Activated naive CD4-positive, alpha-beta T cell treated with Interleukin-2 at 50 U/mL for 16 hours (primary cell): ENCODE measurements at places on chromosomes 6 and 20.

- DNase-seq, result no peak
Observed at GRCh38 chr6:36139991-36140710, 9.8 kb downstream of the MAPK13 start.

- DNase-seq, result peak; percentile 33
Observed at GRCh38 chr6:41707565-41708200, 27.7 kb downstream of the TFEB start.

GRCh38 chr20:63125581-63125837 lies 90.4 kb downstream of the YTHDF1 start:
- no peak for DNase-seq

- no peak for DNase-seq
Observed at GRCh38 chr6:87180105-87180728, 24.9 kb downstream of the ZNF292 start.

DNA sequence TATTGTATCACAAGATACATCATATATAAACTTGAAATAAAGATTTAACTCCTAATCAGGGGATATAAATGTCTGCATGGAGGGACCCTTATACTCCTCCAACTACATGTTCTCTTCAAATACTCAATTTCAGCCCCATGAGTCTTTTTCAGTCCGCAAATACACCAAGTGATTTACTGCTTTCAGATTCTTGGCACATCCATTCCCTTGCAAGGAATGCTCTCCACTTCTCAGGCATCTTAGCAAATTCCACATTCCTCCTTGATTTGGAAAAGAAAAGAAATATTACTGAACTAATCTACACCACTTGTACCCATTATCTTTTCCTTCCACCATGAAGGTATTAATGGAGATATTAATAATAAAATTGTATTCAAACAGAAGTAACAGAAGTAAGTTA lies 999.4 kb upstream of the GJE1 start:
- DNase-seq, result no peak

DNA sequence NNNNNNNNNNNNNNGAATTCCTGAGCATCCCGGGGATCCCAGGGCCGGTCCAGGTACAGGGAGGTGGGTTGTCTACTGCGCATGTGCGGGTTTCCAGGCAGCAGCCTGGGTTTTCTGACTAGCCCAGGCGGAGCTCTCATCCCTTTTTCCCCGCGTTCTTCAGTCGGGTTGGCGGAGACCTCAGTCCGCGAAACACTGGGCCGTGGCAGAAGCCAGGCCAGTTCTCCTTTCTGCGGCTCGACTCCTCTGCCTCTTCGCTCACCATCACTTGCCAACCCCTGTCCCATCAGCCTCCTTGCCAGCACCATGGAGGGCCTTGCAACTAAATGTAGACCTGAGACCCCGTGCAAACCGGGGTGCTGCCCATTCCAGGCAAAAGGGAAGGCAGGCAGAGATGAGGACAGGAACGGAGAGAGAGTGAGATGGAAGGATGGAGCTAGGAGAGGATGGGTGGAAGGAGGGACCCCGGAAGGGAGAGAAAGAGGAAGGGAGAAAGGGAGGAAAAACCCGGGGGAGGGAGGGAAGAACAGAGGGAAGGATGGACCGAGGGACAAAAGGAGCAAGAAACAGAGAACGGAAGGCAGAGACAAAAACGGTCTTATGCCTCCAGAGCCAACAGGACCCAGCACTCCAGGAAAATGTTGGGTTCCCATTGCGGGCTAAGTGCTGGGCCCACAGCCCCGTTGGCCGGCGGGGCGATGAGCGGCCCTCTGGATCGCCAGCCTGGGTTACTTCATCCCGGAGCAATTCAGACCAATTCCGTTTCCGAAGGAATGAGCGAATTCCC lies 445.4 kb upstream of the DEFB115 start:
- DNase-seq, result no peak

DNA sequence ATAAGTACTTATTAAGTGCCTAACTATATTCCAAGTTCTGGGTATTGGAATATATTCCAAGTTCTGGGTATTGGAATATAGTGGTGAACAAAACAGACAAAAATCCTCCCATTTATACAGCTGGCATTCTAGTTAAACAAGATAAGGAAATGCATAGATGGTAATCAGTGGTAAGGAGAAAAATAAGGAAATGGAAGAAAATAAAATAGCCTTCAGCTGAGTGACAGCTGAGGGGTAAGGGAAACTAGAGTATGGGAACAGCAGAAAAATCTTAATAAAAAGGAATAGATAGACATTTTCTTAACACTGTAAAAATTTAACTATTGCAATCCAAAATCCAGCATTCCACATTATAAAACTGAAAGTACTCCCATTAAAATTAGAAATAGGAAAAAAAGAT lies 17.2 kb upstream of the WFDC10A start:
- no peak for DNase-seq

DNA sequence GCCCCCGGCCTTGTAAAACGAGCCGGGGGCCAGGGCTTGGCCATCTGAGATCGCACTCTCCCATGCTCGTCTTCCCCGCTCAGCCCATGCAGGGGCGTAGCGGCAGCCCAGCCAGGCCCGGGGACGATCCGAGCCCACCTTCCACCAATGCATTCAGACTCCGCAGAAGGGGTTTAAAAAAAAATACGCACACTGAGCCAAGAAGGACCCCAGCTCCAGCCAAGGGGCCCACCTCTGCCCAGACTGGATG lies 320 bp downstream of the GSTA4 start:
- peak; percentile 28 for DNase-seq

DNA sequence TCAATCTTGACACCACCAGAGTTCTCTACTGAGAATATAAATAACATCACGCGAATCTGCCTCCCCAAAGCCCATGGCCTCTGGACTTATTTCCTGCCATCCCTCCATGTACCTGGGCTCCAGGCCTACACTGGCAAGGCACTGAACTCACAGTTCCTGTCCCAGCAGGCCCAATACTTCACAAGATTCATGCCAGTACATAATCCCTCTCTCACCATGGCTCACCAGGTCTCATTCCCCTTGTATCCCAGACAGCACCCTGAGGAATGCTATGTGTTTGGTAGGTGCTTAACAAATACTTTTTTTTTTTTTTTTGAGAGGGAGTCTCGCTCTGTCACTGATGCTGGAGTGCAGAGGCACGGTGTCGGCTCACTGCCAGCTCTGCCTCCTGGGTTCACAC lies 1.9 kb downstream of the KIF16B start:
- no peak for DNase-seq

GRCh38 chr6:157764178-157765068 lies 58.6 kb upstream of the SNX9 start:
- peak; percentile 88 for DNase-seq

- DNase-seq, result no peak
Observed at GRCh38 chr6:105087571-105088211, 92.1 kb downstream of the POPDC3 start.

GRCh38 chr6:117397536-117398227 lies 28.1 kb downstream of the ROS1 start:
- no peak for DNase-seq

DNA sequence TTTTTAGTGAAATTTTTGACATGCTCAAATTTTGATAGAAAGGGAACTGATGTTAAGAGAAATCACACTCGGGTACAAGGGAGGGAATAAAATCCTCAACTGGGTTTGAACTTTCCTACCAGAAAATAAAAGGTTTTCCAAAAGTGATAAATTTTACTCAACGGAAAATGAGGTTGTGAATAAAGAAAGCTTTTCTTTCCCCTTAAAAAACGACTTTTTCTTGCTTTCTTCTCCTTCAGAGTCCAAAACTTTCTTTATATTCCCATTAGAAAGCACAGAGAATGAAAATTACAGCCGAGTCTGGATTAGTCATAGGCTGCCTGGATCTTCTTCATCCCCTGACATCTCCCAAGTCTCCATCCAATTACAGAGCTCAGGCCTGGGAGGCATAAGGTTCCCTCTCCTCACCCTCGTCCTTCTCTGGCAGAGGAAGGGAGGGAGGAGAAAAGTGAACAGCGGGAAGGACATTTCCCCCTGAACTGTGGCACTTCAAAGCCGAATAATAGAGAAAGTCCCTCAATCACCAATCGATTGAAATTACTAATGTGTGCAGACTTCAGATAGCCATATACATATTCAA lies 28.1 kb upstream of the QKI start:
- DNase-seq, result no peak

DNA sequence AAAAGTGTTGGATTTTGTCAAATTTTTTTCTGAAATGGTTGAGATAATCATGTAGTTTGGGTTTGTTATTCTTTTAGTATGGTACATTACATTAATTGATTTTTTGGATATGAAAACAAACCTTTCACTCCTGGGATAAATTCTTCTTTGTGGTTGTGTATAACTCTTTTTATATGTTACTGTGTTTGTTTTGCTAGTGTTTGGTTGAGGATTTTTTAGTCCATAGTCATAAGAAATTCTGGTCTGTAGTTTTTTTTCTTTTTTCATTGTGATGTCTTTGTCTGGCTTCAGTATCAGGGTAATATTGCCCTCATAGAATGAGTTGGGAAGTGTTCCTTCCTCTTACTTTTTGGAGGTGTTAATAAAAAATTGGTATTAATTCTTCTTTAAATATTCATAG lies 122.2 kb upstream of the ATXN1 start:
- no peak for DNase-seq

DNA sequence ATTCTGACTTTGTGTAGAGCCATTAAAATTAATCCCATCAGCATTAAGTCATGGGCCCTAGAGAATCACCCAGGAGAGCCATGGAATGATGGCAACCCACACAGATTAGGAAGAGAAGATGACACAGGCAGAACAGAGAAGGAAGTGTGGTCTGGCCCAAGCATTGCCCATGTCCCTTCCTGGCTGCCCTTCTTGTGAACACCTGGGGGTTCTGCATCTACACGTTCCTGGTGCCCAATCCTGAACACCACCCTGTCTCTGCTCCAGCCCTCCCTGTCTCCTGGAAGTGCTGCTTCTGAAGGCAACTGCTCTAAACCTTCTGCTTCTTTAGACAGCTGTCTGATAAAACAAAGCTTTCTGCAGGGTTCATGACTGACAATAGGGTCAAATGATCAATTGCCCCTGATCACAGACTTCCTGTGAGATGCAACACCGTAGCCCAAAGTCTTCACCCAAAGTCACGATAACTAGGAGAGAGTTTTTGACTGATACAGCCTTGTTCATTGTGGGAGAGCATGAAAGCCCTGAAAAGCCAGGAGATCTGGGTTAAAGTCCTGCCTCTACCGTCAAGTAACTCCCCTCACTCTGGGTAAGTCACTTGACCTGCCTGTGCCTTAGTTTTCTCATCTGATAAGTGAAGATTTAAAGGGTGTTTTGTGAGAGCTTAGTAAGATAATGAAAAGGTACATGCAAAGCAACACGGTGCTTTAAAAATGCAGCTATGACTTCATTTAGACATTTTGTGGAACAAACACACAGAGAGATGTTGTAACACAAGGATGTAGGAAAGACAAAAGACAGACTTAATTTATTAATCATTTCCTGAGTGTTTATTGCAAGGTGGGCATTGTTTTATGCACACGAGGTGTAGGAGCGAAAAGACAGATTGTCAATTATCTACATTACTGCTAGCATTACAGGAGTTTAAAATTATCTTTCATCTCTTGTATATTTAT lies 291.2 kb upstream of the STXBP5 start:
- DNase-seq, result no peak

DNA sequence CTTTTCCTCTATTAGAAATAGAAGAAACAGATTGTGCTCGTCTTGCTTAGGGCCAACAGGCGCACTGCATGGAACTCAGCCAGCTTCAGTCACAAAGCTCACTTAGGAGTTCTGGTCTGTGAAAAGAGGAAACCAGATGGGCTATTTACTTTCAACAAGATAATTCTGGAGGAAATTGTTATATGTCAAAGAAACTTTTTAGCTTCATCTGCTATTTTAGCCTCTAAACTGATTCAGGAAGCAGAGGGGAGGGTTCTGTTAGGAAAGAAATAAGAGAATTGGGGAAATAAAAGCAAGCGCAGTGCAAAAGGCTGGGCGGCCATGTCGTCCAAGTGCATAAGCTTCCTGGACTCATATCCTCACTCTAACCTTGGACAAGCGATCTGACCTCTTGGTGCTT lies 21.3 kb downstream of the PRKN start:
- DNase-seq, result no peak

DNA sequence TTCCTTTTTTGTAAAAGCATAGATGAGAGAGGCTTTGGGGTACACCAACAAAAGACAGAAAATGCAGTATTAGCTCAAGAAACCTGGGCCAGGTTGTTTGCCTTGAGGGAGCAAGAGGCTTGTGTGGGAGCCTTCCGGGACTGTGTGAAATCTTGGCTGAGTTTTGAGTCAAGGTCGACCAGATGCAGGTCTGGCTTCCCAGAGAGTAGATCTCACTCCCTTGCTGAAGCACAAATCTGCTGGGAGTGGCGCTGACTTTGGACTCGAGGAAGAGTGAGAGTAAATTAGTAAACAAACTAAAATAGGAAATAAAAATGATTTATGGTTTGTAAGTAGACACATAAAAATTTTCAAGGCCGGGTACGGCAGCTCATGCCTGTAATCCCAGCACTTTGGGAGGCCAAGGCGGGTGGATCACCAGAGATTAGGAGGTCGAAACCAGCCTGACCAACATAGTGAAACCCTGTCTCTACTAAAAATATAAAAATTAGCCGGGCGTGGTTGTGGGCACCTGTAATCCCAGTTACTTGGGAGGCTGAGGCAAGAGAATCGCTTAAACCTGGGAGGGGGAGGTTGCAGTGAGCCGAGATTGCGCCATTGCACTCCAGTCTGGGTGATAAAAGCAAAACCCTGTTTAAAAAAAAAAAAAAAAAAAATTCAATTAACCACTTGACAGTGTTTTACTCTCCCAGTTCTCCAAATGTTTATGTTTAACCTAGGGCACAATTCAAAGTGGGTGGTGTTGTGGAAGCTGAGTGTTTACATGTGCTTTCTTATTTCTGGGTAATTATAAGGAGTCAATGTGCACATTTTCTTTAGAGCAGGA lies 27.7 kb upstream of the EDN1 start:
- DNase-seq, result no peak

DNA sequence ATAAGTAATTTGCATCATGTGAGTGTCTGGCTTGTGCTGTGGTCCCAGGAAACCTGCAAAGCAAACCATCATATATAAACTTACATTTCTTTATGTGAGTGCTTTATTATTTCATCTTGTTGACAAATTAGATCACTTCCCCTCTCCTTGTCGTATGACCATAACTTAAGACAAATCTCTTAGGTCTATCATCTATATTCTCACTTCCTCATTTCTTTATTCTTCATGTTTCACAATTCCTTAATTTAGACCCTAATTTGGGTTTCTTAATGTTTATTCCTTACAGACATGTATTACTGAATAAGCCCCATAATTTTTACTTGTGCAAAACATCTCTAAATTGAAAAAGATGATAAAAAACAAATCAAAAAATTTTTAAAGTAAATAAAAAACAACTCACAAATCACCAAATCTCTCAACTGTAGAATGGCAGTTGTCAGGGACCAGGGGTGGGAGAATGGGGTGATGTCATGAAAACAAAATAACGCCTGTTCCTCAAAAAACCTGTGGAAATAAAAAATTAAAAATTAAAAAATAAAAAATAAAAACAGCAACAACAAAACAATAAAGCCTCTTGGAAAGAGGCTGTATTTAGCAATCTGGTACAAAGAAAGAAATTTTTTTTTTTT lies 49.5 kb upstream of the FBXO30 start:
- no peak for DNase-seq
